Hematopoietic multipotent progenitor cell treated with erythropoietin and hydrocortisone succinate and interleukin-3 and kit ligand, for 6 days (in vitro differentiated cells): ENCODE measurements at places on chromosomes 3 and 15.
A peak's percentile ranks its signal among the peaks of the same experiment; 100 is the strongest.

- no peak for DNase-seq
These were observed 136.4 kb downstream of the MAGI1 start for GRCh38 chr3:65902304-65902793.

DNA sequence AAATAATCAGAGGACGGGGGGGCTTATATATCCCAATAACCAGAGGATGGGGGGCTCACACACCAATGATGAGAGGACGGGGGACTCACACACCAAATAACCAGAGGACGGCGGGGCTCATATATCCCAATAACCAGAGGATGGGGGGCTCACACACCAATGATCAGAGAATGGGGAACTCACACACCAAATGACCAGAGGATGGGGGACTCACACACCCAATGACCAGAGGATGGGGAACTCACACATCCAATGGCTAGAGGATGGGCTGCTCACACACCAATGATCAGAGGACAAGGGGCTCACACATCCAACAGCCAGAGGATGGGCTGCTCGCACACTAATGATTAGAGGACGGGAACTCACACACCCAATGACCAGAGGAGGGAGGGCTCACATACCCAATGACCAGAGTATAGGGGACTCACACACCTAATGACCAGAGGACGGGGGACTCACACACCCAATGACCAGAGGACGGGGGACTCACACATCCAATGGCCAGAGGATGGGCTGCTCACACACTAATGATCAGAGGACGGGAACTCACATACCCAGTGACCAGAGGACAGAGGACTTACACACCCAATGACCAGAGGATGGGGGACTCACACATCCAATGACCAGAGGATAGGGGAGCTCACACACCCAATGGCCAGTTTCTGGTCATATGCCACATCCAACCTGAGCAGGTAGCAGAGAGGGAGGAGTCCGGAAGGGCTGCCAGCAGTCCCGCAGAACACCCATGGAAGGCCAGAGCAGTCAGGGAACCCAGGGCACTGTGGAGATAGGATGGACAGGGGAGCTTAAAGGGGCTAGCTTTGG is 10.6 kb downstream of the RAB6B start:
- DNase-seq: no peak

DNA sequence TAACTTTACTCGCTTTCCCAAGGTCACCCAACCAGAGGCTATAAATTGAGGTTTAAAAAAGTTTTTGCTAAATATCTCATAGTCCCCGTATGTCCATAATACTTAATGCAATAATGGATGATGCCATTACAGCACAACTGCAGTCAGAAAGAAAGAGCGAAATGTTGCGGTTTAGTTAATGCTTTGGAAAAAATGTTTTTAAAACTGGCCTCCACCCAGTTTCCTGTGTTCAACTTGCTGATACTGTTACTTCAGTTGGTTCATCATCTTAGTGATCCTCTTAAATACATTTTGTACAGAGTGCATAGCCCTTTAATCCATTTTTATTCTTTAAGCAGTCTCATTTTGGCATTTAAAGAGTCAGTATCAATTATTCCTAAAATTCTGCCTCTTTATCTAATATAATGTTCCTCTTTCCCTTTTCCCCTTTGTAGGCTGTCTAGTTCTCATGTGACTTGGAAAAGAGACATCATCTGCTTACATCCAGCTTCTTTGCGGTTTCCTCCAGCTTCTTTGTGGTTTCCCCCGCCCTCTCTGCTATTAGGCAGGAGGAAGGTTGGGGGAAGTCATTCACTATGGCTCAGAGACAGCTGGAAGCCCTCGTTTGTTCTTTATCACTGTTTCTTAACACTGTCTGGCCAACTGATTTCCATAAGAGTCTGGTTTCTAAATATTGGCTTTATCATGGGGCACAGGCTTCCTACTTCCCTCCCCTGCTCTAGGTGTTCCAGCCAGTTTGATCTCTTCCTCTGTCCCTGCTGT is 154.3 kb downstream of the GOLIM4 start:
- DNase-seq: peak; percentile 98

DNA sequence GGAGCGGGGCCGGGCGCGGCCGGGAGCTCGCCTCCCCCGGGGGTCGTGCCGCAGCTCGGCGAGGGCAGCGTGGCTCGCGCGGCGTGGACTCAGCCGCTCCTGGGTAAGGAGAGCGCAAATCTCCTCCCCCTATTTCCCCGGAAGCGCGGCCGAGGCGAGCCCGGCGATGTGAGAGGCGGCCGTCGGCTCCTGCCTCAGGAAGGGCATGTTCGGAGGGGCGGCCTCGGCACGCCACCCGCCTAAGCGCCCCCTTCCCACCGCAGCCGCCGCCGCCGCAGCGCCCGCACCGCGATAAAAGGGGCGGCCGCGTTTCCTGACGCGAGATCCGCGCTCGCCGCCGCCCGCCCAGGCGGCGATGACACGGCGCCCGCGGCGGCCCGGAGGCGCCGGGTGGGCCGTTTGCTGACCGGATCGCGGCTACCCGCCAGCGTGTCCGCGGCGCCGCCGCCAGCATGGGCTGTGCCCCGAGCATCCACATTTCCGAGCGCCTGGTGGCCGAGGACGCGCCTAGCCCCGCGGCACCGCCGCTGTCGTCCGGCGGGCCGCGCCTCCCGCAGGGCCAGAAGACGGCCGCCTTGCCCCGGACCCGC is at the start of gene PDE8A:
Gene PDE8A, plus strand, starts transcription at position 146 of the 590 bp plus-strand sequence. Its CDS starts 307 bp downstream, at position 453.
- DNase-seq: peak; percentile 33

DNA sequence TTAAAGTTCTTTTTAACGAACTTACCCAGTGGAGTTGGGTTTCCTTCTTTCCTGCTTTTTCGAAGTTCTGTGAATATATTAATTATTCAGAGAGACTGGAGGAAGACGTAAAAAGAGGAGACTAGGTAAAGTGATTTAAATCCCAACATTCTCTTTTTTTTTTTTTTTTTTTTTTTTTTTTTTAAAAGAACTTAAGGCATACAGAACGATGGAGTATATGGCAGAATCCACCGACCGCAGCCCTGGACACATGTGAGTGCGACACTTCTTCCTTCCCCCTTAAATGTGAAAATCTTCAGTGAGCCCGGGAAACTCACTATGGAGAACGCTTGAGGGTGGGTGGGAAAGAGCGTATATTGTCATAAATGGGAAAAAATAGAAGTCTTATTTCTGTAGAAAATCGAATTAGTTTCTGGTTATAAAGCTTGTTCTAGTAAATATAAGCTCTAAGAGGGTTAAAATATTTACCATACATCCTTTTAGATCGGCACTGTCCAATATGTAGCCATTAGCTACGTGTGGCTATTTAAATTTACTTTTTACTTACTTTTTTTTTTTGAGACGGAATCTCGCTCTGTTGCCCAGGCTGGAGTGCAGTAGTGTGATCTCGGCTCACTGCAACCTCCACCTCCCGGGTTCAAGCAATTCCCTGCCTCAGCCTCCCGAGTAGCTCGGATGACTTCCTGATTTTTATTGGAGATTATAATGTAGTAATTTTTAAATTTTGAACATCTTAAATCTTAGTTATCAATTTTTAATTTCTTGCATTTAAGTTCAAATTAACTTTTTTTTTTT is 892 bp downstream of the NMD3 start:
- peak; percentile 75 for DNase-seq

- DNase-seq: no peak
These were observed 105.1 kb upstream of the TRPM1 start for GRCh38 chr15:31206386-31207181.

- DNase-seq: no peak
These were observed 159.0 kb upstream of the TSC22D2 start for GRCh38 chr3:150248888-150249681.

DNA sequence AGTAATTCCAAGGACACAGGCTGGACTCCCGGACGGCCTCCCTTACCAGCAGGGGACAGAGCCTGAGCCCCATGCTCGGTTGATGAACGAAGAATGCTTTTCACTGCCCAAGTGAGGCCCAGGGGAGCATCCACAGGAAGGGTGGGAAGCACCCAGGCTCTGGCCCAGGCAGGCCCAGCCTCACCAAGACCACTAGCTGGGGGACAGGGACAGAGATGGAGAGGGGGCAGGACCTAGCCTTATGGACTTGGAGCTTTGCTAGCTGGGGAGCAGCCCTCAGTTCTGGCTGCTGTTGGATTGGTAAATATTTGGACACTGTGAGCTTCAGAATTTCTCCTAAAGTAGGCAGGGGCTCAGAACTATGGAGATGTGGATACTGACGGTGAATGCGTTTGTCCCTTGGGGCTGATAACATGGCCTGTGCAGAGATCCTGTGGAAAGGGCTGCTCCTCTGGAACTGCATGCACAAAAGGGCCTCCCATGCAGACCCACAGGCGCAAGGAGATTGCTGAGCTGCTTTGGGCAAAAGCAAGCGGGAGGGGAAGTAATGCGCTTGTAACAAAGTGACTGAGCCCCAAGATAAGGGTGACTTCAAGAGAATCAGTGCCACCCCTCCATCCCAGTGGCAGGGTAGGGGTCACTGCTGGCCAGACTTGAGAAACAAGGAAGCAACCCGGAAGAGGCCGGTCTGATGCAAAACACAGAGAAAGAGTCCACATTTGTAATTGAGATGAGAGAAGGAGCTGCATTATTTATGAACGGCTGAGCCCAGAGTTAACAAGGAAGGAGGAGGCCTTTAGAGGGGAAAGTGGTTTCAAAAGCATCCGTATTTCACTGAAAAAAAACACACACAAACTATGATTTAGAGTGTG is 70.1 kb upstream of the MEF2A start:
- peak; percentile 29 for DNase-seq

DNA sequence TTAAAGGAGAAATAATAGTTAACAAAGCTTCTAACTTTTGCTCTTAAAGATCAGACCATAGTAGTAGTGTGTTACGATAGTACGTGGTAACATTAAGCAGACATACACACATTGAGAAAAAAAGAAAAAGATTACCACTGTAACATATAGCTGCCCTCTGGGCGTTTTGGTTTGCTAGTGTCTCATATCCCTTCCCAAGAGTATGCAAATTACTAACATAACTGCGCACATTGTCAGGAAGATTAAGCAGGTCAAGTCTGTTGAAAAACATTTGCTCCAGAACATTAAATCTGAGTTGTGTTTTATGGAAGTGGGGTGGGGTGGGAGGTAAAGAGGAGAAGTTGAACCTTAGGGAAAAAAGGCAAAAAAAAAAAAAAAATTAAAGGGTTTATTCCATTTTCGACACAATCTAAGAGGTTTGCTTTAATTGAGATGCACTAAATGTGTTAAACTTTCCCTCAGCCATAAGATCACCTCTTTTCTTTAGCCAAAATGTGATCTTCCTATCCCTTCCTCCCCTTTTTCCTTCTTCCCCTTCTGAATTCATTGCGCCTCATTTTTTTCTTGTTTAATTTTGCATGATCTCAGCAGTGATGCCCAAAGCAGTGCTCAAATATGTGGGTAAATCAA is 1.5 kb upstream of the LRIG1 start:
- no peak for DNase-seq

GRCh38 chr15:77495838-77496596 is 75.3 kb downstream of the HMG20A start:
- no peak for DNase-seq

DNA sequence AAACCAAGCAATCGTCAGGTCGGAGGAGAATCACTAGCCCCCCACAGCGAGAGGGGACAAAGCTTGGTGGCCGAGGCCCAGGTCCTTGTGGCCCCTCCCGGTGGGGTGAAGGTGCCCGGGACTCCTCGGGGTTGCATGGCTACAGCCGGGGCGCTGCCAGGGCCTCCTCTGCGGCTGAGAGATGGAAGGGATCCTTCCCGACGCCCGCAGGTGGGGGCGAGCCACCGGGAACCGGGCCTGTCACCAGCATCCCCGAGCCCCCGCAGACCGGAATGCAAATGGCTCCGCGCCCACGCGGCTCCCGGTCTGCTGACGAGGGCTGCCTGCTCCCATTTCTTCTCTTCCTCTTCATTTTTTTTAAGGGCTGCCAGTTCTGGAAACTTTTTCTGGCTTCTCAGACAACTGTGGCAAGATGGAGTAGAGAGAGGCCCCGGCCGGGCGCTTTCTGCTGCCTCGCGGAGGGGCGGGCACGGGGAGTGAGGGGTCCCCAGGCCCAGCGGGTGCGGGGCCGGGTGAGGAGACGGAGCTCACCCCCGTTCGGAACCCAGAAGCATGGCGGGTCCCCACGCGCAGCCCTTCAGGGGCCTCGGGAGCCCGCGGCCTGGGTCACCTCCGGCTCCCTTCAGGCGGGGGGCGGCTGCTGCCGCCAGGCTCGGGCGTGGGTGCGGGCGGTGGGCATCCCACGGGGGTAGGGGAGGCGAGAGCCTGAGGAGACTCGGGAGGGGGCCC is 27.5 kb downstream of the MELTF start:
- peak; percentile 21 for DNase-seq

DNA sequence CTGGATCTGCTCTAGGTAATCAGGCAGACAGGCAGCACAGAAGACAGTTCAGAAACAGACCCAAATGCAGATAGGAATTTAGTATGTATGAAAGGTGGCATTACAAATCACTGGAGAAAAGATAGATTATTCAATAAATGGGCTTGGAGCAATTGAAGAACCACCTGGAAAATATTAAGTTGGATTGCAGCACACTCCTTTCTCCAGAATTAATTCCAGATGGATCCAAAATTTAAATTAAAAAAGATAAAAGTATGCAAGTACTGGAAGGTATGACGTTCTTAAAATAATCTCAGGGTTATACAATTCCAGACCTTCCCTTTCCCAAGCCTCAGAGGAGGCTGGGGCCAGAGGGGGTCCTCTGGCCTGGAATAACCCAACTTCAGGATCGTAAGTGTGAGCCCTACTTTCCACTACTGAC is 32.5 kb downstream of the HRH1 start:
- no peak for DNase-seq

DNA sequence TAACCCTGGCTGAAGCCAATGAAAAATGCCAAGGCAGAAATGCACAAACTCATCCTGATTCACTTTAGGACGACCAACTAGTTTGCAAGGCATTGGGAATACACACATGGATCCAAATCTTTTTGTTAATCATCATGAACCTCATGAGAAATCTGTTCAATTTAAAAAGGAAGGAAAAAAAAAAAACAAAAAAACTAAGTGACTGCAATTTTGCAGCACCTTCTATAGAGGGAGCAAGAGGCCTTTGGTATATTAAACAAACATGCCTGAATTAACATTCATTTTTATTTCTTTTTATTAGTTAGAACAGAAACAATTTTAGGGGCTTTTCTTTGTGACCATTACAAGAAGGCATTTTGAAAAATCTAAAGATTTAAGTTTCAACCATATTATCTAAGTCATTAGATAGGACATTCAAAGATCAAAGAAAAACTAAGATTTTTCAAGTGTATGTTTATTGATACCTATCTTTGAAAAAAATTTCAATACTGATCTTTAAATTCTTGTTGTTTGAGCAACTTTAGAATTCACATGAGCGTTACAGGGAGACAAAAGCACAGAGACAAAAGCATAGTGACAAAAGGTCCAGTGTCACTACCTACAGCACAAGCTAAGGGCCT is 182.4 kb downstream of the CBLB start:
- peak; percentile 60 for DNase-seq

GRCh38 chr3:171133337-171133736 is 106.8 kb upstream of the SLC2A2 start:
- DNase-seq: no peak
